ENCODE measurements at places on chromosomes 16 and 17.
A peak's percentile ranks its signal among the peaks of the same experiment; 100 is the strongest.

DNA sequence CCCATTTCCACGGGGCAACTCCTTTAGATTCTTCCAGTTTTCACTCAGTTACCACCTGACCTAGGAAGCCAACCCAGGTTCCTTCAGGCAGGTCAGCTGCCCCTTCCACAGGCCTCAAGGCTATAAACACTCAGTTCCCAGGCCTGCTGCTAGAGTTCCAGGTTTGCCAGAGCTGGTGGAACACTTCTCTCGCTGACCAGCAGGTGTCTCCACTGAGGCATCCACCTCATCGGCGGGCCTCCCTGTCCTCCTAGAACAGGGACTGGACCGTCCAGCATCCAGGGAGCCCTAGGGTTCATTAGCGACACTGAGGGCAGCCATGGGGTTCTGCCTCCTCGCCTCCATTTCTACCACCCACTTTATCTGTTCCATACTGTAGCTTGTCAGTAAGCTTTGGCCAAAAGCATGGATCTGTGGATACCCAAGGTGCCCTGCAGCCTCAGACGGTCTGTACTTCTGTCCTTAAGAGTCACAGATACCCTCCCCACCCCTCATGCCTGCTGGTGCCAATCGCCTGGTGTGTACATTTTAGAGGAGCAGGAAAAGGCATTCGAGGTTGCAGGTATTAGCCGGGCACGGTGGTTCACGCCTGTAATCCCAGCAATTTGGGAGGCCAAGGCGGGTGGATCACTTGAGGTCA lies 29.0 kb downstream of the PIMREG start:
- peak; percentile 65 for DNase-seq

DNA sequence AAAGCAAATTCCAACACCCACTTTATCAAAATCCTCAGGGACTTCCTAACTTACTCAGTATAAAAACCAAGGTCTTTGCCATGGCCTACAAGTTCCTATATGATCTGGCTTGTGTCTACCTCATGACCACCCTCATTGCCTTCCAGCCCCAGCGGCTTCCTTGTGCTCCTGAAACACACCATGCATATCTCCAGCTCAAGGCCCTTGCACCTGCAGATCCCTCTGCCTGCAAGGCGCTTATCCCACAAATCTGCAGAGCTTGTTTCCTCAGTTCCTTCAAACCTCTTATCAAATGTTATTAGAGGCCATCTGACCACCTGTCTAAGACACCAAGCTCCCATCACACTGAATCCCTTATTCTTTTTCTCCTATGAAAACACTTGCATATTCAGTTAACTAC lies 2.6 kb downstream of the BBS2 start:
- DNase-seq = no peak

GRCh38 chr17:74153821-74154430 lies 49.6 kb upstream of the RPL38 start:
- no peak for DNase-seq

DNA sequence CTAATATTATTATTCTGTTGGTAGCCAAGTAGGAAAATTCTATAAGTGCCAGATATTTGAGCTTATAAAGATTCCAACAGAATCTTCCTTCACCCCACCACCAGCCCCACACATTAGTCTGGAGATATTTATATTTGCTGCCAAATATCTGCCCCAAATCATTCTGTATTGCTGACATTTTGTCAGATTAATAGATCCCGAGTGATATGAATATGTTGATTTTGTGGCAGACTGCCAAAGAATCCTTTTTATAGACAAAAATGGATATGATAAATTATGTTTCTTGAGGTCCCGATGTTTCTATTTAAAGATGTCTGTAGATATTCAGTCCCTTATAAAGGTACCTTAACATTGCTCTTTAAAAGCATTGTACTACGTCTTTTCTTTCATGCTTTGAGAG lies 162.2 kb upstream of the KCNJ16 start:
- DNase-seq = no peak

DNA sequence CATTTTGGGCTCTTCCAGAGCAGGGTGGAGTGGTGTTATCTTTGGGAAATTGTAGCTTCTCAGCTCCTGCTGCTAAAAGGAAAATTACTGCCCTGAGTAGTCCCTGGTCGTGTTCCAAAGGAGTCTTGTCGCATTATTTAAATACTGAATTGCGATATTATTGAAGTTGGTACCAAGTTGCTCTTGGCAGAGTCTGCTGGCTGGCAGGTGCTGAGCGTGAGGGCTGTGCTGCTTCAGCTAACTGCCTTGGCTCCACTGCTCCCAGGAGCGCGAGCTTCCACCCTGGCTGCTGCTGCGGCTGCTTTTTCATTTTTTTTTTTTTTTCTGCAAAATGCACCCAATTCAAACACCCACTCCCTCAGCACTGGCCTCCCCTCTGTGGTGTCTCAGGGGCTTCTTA lies 289.8 kb downstream of the MAF start:
- DNase-seq = no peak

- DNase-seq = no peak
Measured at GRCh38 chr16:4081521-4082021, 34.7 kb downstream of the ADCY9 start.

GRCh38 chr17:18257268-18257981 lies 1.1 kb downstream of the FLII start:
- peak; percentile 80 for DNase-seq

DNA sequence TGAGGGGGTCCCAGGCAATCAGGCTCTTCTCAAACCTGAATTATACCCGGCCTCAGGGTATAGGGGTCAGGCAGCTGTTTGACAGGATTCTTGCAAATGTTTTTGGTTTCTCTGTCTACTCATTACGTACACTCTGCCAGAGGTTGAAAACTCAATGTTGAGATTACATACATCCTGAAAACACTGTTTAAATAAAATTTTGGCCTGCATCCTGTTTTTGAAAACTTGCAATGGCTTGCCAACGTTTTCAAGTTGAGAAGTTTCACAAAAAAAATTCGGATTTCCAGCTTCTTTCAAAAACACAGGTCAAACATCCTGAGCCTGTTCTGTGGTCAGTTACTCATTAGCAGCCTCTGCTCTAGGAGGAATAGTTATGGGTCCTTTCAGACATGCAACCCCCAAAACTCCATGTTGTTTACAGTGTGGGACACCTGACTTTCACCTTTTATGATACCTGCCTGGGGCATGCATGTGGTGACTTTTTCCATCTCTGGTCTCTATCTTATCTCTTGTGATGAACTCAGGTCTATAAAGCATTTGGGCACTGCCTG lies 577.8 kb downstream of the WWOX start:
- DNase-seq = no peak

- no peak for DNase-seq
Measured at GRCh38 chr16:64150193-64150592, 971.7 kb downstream of the CDH11 start.

DNA sequence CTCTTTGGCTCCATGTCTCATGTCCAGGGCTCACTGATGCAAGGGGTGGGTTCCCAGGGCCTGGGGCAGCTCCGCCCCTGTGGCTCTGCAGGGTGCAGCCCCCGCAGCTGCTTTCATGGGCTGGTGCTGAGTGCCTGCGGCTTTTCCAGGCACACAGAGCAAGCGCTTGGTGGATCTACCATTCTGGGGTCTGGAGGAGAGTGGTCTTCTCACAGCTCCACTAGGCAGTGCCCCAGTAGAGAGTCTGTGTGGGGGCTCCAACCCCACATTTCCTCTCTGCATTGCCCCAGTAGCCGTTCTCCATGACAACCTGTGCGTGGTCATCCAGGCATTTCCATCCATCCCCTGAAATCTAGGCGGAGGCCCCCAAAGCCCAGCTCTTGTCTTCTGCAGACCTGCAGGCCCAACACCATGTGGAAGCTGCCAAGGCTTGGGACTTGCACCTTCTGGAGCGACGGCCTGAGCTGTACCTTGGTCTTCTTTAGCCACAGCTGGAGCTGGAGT lies 5.2 kb downstream of the IL32 start:
- DNase-seq = no peak

GRCh38 chr16:88785106-88785924 lies at the start of gene PIEZO1:
Gene PIEZO1, minus strand, starts transcription at chr16:88785220. Its CDS starts 256 bp downstream, at chr16:88784964.
- DNase-seq = peak; percentile 70

GRCh38 chr16:66853261-66854139 lies 9.3 kb downstream of the CA7 start:
- no peak for DNase-seq

- peak; percentile 4 for DNase-seq
Measured at GRCh38 chr17:27649929-27650328, 18.9 kb downstream of the LGALS9 start.

- no peak for DNase-seq
Measured at GRCh38 chr16:13148836-13149235, 247.4 kb downstream of the SHISA9 start.

DNA sequence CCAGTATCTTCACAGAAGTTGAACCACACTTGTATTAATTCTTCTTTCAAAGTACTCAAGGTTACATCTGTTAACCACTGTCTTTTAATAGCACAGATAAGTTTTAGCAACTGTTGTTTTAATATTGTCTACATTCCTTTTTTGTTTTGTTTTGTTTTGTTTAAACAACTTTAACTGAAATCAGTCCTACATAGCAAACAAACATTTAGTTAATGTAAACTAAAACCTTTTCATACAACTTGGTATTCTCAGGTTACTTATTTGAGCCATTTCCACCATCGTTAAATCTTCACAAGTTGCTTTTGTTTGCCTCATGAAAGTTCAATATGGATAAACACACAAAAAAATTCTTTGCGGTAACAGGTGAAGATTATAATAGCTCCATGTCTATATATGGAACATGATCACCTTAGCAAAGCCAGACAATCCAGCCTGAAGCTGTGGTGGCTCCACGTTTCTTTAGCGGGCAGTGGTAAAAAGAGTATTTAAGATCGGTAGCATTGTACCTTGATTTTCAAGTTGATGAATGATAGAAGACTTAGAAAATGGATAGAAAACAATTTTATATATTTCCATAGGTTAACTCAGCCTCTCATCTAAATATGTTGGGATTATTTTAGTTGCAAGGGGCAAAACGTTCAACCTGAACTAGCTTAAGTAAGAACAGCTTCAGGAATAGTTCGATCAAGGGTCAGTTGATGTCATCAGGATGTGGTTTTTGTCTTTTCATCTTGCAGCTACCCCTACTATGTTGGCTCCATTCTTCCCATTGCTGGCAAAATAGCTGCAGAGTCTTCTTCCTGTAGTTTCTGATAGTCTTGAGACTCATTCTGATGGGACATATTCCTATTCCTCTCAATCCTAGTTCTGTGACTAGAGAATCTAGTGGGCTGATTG lies 182.8 kb downstream of the FTO start:
- DNase-seq = no peak

- no peak for DNase-seq
Measured at GRCh38 chr16:77591347-77591746, 131.0 kb upstream of the NUDT7 start.

DNA sequence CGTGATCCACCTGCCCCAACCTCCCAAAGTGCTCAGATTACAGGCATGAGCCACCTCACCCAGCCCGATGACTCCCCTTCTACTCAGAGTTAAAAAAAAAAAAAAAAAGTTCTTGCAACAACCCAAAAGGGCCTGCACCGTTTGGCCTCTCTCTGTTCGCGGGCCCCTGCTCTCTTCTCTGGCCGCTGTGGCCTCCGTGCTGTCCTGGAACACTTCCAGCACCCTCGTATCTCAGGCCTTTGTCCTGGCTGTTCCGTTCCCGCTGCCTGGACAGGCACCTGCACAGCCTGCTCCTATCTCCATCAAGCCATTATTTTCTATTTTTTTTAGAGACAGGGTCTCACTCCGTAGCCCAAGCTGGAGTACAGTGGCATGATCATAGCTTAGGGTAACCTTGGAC lies 10.8 kb downstream of the MYO1C start:
- DNase-seq = no peak

- peak; percentile 26 for DNase-seq
Measured at GRCh38 chr17:8005967-8006730, 3.7 kb downstream of the GUCY2D start.

DNA sequence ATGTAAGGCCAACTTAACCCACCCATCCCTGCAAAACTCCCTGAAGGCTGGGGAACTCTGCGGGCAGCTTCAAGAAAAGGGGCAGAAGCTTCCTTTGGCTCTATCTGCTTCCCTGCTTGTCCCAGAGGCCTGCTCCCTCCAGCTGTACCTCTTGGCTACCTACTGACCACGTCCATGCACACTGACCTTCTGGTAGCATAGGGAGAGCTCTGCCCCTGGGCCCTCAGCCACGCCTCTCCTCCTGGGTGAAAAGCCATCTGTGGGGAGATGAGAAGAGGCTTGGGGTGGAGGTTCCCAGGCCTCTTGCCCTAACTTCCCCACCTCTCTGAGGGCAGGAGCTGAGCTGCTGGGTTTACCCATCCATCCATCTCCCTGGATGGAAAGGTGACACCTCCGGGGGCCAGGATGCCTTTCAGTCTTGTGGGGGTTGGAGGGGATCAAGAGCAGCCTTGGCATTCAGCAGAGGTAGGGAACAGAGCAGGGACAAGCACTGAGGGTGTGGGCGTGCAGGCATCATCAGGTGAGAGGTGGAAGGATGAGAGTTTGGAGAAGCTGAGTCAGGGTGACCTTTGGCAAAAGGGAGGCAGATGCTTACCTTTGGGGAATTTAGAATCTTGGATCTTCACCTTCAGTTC lies 23.4 kb upstream of the MFSD6L start:
- DNase-seq = no peak

DNA sequence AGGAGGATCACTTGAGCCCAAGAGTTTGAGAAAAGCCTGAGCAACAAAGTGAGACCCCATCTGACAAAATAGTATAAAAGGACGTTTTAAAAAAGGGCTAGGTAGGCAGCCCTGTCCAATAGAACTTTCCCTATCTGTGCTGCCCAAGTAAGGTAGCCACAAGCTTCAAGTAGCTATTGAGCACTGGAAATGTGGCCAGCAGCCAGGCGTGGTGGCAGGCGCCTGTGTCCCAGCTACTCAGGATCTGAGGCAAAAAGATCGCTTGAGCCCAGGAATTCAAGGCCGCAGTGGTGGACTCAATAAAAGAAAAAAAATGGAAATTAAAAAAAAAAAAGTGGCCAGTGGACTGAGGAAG lies 1.5 kb upstream of the NQO1 start:
- DNase-seq = no peak

GRCh38 chr17:8798176-8798845 lies 854 bp downstream of the MFSD6L start:
- no peak for DNase-seq

GRCh38 chr17:3029213-3029913 lies 34.0 kb downstream of the OR1D5 start:
- DNase-seq = no peak

DNA sequence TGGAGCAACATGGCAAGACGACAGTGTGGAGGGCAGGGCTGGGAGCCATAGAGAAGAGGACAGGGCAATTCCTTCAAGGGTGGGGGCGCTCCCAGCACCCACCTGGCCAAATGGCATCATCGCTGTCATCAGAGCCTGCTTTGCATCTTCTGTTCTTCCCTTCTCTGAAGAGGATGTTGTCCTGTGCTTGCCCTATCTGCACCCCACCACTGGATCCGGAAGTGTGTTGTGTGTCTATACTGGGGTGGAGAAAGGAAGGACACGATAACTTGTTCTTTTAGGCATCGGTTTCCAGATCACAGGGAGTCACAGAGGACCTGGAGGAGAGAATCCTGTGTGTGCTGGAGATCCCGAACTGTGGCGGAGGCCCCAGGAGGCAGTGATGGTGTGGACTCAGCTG lies 25.7 kb upstream of the ANKRD40CL start:
- DNase-seq = no peak

DNA sequence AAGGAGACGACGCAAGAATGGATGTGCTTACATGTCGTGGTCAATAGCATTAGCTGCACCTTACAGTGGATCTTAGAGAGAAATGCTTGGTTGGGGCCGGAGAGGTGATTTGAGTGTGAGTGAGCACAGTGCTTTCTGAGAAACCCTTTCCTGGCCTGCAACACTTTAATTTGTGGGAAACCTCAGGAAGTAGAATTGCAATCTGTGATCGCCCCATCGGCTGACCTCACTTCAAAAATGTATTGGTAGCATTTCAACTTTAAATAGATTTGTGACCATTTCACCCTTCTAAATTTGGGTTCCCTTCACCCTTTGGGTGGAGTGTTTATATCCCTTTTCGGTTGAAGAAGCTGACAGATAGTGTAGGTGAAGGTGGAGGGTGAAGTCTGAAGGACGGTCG lies 13.2 kb downstream of the PRKCB start:
- DNase-seq = no peak

Data from inflammatory macrophage treated with lipopolysaccharide for 4 hours (primary cell).